ENCODE measurements at places on chromosomes 6 and 20. TPM values are rescaled to one million over a fixed set of nuclear protein-coding genes. Genes with fewer than 3 reads are reported as not detected.

GRCh38 chr6:168129292-168130167 is 50.5 kb upstream of the FRMD1 start:
- no peak for DNase-seq

GRCh38 chr20:47708953-47709833 is 76.1 kb downstream of the SULF2 start:
- no peak for DNase-seq

GRCh38 chr6:149991838-149992237 is 28.1 kb downstream of the ULBP1 start:
- no peak for DNase-seq

DNA sequence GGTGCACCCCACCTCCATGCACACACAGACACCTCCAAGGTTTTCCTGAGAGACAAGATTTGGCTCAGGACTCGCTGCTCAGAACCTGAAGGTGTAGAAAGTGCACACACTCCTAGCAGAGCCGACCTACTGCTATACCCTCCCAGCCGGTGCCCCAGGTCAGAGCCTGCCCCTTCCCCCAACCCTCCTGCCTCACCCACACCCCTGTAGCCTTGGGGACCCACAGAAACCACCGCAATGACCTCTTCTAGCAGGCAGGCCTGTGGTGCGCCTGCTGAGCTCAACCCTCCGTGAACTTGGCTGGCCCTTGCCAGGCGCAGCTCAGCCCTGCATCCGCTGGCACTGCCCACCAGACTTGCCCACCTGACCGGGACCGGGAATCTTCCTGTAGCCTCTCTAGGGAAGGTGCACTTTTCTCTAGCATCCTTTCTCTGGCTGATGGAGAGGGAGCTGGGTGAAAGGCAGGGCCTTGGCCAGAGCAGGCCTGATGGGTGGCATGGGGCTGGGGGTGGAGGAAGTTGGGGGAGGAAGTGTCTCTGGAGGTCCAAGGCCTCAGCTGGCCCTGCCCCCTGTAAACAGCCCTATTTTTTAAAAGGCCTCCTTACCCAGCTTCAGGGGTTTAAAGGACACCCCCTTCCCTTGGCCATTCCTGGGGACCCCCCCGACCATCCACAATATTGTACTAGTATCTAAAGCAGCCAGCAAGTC is 36.9 kb upstream of the SLCO4A1 start:
- DNase-seq: no peak

Gene SUMO4
- 10.6 TPM for total RNA-seq

Gene IPCEF1
- total RNA-seq: 9.2 TPM

GRCh38 chr6:15020119-15020770 is 225.6 kb upstream of the JARID2 start:
- DNase-seq: no peak

DNA sequence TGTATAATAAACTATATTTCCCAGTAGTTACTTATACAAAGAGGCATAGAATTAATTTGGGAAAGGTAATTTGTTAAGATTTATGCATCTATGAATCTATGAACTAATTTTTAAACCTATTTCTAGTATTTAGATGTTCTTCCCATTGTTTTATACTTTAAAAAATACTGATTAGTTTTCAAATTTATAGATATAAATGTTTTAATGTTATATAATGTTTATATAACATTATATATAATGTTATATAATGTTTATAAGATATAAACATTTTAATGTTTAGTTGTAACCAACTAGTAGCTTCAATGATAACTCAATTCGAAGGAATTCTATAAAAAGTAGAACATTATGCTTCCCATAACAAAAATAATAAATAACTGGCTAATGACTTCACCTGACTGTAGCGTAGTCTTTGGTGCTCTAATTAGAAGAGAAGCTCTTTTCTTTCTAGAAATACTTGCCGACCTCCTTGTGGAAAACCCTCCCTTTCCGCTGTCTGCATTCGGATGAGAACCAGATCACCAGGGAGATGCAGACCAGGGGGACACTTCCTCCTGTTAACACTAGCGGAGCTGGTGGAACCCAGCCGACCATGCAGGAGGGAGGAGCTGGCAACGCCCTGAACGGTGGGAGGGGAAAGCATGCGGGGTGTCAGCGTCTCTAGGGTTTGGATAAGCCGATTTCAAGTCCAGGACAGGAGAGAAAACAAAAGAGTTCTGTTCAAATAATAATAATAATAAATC is 158.4 kb downstream of the OR2B2 start:
- peak; percentile 27 for DNase-seq

Gene MAS1
- total RNA-seq: not detected

- DNase-seq: no peak
These were observed 11.0 kb downstream of the TRIM10 start for GRCh38 chr6:30149858-30150550.

- no peak for DNase-seq
These were observed 17.3 kb downstream of the FOXA2 start for GRCh38 chr20:22566876-22567658.

GRCh38 chr6:885051-885590 is 192.2 kb upstream of the EXOC2 start:
- no peak for DNase-seq

Gene ETV7
- total RNA-seq: 1.0 TPM

Gene C6orf52
- not detected for total RNA-seq

- no peak for DNase-seq
These were observed 172.6 kb downstream of the BMP2 start for GRCh38 chr20:6940048-6940447.

Gene STX7
- 48.3 TPM for total RNA-seq

GRCh38 chr6:80341330-80341729 is 234.9 kb downstream of the BCKDHB start:
- no peak for DNase-seq

- DNase-seq: no peak
These were observed 46.9 kb upstream of the TRIM26 start for GRCh38 chr6:30260036-30260504.

DNA sequence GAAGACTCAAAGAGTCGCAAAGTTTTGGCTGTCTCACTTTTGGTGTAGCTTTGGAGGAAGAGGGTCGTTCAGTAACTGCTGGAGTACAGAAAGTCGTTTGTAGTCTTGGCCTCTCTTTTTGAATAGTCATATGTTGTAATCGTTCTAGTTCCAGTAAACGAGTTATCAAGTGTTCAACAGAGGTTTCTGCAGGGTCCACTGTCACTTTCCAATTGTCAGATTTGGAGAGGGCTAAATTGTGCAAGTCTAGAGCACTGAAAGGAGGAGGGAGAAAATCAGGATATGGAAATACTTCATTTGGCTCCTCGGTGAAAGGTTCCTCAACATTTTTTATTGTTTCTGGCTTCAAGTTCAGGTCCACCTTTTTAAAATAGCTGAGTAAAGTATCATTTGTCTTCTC is 9.7 kb downstream of the FAM217A start:
- DNase-seq: no peak

GRCh38 chr20:43529457-43530153 is 22.1 kb downstream of the L3MBTL1 start:
- no peak for DNase-seq

DNA sequence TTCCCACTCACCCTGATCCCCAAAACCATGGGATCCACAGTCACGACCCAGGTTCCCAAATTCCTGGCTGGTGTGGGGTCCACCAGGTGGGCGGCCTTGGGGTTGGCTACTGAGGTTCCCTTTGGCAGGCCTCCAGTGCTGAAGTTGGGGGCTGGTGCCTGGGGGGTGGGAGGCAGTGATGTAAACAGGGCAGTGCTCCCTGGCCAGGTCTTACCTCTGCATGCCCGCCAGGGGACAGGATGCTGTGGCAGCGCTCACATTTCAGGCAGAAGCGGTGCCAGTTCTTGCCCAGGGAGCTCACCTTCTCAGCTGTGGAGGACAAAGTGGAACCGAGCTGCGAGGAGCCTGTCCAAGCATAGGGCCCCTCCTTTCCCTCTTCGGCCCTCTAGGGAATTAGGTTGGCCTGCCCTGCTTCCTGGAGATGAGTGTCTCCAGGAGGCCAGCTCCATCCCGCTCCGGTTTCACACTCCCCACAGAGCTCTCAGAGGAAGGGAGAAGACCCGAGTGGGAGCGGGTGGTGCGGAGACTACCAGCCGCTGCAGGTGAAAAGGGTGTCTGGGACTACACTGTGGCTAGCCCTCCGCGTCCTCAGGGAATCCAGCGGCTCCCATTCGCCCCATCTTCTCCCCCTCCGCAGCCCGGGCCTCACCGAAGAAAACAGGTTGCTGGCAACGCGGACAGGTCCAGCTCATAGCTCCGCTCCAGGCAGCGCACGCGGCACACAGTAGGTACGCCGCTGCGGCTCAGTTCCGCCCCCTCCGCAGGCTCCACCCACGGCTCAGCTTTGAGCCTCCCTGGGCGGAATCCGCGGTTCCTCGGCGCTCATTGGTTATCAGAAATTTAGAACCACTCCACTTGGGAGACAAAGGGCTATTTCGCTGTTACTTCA is at the start of gene CRIP3:
CRIP3 (minus strand) TSS at position 726 of the 889 bp plus-strand sequence; CDS start at position 692, 34 bp downstream.
- no peak for DNase-seq

DNA sequence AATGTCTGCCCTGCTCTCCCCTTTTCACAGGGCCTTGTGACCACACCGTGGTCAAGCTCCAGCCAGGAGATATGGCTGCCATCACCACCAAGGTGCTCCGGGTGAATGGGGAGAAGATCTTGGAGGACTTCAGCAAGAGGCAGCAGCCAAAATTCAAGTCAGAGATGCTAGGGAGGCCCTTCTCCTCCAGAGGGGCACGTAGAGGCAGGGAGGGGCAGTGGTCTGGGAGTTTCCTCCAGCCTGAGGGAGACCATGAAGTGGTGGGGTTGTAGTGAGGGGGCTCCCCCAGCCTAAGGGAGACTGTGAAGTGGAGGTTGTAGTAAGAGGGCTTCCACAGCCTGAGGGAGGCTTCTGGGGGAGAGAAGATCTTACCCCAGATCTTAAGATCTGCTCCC is 4.0 kb downstream of the DXO start:
- no peak for DNase-seq

DNA sequence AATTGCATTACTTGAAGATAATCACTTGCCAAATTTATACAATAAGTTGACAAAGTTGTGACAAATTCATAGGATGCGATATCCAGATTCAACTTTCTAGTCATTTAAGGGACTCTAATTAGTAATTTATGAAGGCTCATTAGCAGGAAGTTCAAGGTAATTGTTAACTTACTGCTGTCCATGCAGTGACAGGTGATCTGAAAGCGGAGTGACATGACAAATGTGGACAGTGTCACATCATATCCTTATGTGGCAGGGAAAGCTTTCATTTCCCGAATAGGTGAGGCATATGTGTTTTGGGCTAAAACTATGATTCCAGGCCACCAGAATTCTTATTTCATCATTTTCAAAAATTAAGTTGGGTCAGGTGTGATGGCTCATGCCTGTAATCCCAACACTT is 115.9 kb upstream of the BMP2 start:
- DNase-seq: no peak

Gene NRSN1
- total RNA-seq: not detected

DNA sequence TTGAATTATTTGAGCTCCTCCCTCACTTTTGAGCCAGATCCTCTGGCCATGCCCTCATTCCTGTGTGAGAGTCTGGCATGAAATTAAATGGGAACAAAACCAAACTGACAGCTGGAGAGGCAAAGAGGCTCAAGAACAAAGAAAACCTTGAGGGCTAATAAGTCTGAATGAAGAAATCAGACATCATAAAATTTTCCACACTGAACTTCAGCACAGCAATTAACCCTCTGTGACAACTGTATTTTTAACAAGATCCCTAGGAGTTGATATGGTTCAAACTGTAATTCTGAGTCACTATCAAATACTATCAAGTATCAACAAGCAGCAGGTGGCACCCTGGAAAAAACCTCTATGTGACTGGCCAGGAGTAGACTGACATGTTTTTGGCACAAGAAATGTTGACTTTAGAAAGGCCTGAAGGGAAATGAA is 109.4 kb upstream of the EMILIN3 start:
- DNase-seq: no peak

Gene PLG
- not detected for total RNA-seq

DNA sequence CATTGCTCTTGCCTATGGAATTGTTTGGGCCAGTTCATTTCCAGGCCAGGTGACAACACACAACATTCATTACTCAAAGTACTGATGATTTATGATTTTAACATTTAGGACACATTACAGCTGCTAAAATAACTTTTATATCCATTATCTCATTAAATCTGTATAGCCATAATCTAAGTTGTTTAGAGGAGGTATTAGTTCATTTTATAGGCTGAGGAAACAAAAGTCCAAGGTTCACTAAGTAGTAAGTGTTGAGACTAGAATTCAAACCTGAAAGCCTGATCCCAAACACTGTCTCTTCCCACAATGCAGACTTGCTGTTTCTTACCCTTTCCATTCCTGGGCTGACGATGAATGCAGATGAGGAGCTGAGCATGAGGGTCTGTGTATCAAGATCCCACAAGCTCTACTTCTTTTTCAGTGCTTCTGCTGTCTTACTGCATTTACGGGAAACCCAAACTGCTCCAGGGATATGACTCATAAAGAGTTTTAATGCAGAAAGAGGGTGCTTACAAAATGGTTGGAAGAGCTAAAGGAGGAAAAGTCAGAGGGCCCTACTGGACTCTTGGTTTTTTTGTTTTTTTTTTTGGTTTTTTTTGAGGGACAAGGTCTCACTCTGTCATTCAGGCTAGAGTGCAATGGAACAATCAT is 17.9 kb downstream of the TENT5A start:
- DNase-seq: no peak

Gene PHACTR1
- 16.7 TPM for total RNA-seq

DNA sequence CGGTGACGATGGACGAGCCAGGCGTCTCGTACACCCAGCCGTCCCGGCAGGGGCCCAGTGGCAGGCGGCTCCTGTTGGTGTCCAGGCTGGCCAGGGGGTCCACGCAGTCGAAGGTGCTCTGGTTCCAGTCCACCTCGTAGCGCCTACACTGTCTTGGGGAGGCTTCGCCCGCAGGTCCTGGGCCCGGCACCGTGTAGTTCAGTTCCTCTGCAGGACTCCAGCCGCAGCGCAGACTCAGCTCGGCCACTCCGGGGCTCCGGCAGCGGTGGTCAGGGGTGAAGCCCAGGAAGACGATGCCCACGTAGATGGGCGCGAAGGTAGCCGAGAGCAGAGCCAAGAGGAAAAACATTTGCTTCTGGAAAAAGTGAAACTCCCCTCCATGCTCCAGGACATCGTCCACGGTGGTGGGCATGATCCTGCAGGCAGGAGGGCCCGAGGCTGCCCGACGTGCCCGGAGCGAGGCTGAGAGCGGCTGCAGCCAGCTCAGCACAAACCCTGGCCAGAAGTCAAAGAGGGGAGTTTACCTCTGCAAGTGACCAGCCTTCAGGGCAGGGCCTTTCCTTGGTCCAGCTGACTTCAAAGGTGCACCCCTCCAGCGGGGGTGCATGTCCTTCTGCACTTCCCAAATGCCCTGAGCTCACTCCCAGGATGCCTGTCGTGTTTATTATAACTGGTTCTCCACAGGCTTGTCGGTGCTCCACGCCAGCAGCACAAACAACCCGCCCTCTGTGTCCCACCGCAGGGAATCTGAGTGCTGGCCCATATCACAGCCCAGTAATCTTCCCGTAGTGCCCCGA is at the start of gene SLC22A2:
SLC22A2 (minus strand) TSS at position 476 of the 797 bp plus-strand sequence; CDS start at position 412, 64 bp downstream.
- DNase-seq: no peak

Gene BPIFB1
- not detected for total RNA-seq

- DNase-seq: no peak
These were observed 696.7 kb upstream of the MARCKS start for GRCh38 chr6:113160306-113161017.

GRCh38 chr6:121965739-121966138 is 433.7 kb upstream of the HSF2 start:
- no peak for DNase-seq

Gene TTLL9
- total RNA-seq: 0.24 TPM

Measured in omental fat pad (tissue), 4 donors.